CD14-positive monocyte (primary cell): ENCODE measurements at places on chromosomes 6 and 20. TPM values are rescaled to one million over a fixed set of nuclear protein-coding genes. Genes with fewer than 3 reads are reported as not detected.
A peak's percentile ranks its signal among the peaks of the same experiment; 100 is the strongest.

GRCh38 chr6:108581237-108581931, 20.7 kb downstream of the FOXO3 start:
- no peak for DNase-seq

- DNase-seq, result peak; percentile 6
Observed at GRCh38 chr6:161406646-161407045, 132.8 kb upstream of the AGPAT4 start.

GRCh38 chr6:169344750-169345065, 91.1 kb upstream of the THBS2 start:
- DNase-seq, result no peak

The LBP gene
- polyA plus RNA-seq, result not detected in 2 replicates

The SNRPB gene
- 213 TPM for polyA plus RNA-seq

DNA sequence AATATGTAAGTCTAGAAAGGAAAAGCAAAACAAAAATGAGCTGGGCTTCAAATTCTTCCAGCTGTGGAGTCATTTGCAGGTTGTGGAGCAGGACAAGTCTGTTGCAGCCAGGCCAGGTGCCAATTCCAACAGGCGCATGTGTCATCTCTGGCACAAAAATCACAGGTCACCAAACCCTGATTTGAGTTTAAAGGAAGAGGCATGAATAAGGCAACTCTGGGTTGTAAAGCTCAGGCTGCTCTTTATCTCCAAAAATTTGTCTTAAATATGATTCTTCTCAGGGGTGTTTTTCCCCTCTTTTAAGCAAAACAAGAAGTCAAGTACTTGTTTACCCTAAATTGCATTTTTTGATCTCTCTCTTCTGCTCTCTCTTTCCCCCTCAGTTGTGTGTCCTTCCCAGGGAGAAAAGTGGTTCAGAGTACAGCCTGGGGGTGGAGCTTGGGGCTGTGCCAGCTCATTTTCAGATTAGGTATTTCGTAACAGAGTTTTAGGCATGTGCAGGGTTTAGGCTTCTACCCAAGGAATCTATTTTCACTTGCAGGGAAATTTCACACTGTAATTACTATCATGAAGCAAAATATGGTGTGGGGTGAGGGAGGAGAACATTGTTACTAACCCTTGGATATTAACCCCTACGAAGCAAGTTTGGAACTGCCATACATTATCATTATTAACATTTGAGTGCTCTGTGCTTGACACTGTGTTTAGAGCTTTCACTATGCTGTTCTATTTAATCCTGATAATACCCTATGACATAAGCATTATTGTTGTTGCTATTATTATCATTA, 8.3 kb upstream of the NCOA3 start:
- DNase-seq, result peak; percentile 57

DNA sequence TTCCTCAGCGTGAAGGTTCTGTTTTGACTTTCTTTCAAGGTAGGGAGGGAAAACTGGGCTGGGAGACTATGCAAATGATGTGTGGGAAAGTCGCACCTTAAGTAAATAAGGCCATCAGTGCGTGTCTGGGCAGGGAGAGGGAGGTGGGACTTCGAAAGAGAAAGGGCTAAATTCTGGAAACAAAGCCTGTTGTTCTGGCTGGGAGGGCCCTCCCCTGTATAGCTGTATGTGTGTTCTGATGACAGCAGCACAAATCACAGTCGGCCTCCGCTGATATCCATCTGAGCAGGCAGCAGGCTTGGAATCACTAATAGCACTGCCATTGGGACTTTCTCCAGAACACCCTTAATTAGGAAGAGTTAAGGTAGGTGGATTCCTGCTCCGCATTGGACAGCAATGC, 19.2 kb downstream of the JAG1 start:
- DNase-seq, result no peak

DNA sequence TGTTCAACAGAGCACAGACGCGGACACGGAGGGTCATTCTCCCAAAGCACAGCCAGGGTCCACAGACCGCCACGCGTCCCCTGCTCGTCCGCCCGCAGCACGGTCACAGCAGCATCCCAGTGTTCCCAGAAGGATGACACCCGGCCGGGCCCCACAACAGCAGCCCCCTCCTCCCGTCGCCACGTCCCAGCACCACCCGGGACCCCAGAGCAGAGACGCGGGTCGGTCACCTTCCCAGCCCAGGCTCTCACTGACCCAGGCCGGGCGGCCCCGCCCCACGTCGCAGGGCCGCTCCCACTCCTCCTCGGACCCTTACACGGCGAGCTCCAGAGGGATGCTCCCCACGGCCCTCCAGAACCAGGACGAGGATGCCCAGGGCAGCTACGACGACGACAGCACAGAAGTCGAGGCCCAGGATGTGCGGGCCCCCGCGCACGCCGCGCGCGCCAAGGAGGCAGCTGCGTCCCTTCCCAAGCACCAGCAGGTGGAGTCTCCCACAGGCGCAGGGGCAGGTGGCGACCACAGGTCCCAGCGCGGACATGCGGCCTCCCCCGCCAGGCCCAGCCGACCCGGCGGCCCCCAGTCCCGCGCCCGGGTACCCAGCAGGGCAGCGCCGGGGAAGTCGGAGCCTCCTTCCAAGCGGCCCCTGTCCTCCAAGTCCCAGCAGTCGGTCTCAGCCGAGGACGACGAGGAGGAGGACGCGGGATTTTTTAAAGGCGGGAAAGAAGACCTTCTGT, 64.3 kb downstream of the FNDC1 start:
- DNase-seq, result no peak

The RIPPLY2 gene
- not detected for polyA plus RNA-seq

- DNase-seq, result no peak
Observed at GRCh38 chr20:25276533-25277050, 28.7 kb downstream of the PYGB start.

The EGFL8 gene
- polyA plus RNA-seq, result 1.3 and 1.8 TPM in 2 replicates

The TFAP2C gene
- polyA plus RNA-seq, result not detected in 2 replicates

GRCh38 chr6:51511081-51511480, 576.3 kb downstream of the PKHD1 start:
- DNase-seq, result no peak

DNA sequence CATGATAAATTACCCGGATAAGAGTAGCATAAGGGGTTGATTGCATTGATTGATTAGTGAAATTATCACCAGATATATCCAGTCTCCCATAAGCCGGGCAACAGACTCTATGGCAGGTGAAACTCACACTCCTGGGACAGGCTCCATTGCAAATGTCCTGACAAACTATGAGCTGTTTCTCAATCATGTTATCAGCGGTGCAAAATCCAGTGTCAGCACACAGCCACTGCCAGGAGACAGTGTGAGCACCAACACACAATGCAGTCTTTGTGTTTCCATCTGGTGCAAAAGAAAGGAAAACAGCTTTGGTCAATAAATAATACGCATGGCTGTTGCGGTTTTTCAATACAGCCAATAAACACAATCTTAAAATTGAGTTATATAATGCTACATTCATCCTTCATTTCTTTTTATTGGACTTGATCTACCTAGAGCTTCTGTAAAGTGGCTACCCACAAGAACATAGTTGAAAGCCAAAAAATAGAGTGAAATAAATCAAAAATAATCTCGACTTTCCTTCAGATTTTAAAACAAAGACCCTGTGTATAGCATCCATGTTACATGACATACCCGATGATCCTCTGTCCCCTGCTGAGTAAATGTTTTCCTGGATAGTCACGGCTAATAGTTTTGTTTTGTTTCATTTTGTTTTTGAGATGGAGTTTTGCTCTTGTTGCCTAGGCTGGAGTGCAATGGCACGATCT, 64.3 kb upstream of the AFDN start:
- no peak for DNase-seq

DNA sequence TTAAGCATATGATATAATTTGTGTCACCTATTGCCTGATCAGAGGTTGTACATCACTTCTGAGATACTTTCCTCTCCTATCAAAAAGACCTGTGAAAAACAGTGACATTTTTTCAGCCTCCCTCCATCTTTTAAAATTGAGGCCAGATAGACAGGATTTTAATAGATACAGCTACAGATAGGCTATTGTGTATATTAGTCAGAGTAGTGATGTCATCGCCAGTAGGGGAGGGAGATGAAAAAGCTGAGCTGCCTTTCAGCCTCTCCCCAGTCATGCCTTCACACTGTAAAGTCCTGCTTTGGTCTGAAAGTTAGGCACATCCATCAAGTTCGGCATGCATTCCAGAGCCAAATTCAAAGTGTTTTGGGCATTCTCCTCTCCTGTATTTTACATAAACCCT, 7.9 kb upstream of the PABPC1L start:
- no peak for DNase-seq

The MAP1LC3A gene
- 2.5 TPM for polyA plus RNA-seq

GRCh38 chr6:163579111-163579879, 164.8 kb downstream of the QKI start:
- DNase-seq, result no peak

- no peak for DNase-seq
Observed at GRCh38 chr6:118012944-118013343, 105.9 kb downstream of the SLC35F1 start.

DNA sequence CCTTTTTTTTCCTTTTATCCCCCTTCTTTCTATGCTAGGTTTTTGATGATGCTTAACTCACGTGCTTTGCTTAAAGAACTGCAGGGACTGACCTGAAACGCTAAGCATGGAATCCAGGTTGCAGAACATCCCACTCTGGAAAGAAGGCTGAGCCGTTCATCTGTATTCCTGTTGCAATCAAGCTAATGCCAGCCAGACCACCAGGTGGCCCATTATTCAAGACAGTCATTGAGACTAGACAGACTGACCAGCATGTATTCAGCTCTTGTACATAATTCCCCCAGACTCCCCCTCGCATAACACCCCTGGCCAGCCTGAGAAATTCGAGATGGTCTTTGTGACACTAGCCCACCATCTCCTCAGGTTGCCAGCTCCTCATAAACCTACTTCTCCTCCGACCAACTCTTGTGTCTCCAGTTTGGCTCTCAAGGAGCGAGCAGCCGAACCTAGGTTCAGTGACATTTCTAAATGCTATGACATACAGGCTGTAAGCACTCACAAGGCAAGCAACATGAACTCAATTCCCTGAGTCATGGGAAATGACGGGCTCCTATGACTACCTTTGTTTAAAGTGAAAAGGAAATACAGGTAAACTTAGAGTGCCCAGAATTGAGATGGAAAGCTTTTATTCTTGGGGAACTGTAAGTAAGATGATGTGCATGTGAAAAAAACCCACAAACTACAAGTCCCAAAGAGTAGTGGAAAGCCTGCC, 309.3 kb upstream of the CDYL start:
- no peak for DNase-seq

- no peak for DNase-seq
Observed at GRCh38 chr6:101585501-101585900, 192.0 kb downstream of the GRIK2 start.

GRCh38 chr6:3376064-3376463, 80.8 kb downstream of the SLC22A23 start:
- DNase-seq, result no peak

- no peak for DNase-seq
Observed at GRCh38 chr6:106789428-106790148, 160.2 kb downstream of the QRSL1 start.

DNA sequence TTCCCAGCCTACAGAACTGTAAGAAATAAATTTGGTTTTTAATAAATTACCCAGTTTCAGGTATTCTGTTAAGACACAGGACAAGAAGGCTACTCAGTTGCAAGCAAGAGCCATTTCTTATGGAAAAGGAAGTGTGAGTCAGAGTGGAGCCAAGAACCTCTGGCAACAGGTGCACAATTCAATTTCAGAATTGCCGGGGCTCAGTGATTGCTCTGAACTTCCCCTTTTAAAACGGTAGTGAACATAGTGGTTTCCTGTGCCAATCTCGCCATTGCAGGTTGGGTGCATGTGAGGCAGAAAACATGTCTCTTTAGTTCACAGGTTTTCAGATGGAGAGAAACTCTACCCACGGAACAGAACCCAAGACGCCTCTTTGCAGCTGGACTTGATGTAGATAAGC, 16.4 kb downstream of the PIGT start:
- no peak for DNase-seq

- no peak for DNase-seq
Observed at GRCh38 chr20:43700627-43701026, 26.2 kb downstream of the GTSF1L start.

GRCh38 chr6:88381289-88381642, 215.1 kb upstream of the CNR1 start:
- DNase-seq, result no peak

The RHAG gene
- not detected for polyA plus RNA-seq

DNA sequence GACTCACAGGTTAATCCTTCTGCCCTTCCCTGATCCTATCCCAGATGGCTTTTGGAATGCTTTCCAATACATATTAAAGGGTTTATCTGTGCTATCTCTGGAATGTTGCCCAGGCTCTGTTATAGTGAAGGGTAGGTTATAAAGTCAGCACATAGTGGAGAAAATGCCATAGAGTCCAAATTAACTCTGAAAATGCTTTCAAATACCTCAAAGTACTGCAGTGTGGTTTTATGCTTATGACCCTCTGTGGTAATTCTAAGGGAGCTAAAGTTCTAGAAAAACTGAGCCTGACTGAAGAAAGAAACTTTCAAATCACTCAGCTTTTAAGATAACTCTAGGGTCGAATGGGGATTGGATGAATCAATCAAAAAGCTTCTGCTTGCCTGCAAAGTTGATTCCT, 159.8 kb downstream of the PLCB1 start:
- no peak for DNase-seq

DNA sequence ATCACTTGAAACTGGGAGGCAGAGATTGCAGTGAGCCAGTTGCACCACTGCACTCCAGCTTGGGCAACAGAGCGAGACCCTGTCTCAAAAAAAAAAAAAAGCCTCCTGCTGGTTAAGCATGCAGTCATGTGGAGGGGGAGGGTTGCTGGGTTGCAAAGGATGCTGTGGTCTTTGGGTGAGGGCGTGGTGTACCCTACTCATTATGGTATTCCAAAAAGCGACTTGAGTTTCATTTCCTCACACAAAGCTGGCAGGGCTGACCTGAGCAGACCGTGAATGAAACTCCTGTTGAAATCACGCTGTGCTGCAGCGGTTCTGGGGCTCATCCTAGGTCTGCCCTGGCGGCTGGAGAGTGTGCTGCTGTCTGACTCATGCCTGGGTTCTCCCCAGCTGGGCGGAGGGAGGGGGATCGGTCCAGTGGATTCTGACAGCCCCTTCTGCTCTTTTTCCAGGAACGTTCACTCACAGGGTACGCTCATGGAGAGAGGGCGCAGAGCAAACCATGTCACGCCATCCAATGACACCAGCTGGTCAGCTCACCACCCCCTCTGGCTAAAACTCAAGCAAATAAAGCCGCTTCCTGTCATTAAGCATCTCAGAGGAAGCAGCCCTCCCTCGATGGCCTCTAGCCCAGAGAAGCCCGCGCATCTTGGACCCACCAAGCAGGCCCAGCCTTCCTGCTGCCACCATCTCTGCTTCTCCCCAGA, 166.2 kb downstream of the SCML4 start:
- DNase-seq, result peak; percentile 91
